ENCODE measurements at places on chromosomes 2 and 18.
A peak's percentile ranks its signal among the peaks of the same experiment; 100 is the strongest.

- no peak for DNase-seq
Observed at GRCh38 chr2:227414846-227415245, 27.1 kb upstream of the SCYGR1 start.

GRCh38 chr18:62721839-62722795 lies 6.8 kb downstream of the PHLPP1 start:
- DNase-seq, result peak; percentile 46

DNA sequence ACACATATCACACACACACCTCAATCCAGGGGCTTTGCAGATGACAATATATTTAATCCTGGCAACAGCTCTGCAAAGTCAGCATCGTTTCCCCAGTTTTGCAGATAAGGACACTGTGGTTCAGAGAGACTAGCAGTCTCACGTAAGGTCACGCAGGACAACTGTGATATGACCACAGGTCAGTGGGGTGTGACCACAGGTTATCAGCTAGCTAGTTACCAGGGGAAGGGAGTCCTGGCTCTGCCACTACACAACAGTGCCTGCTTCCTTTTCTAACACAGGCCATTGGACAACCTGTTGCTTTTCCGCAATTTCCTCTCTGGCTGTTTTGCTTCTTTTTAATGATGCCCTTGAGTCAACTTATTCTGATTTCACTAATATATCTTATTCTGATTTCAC lies 33.3 kb downstream of the RBMS1 start:
- no peak for DNase-seq

DNA sequence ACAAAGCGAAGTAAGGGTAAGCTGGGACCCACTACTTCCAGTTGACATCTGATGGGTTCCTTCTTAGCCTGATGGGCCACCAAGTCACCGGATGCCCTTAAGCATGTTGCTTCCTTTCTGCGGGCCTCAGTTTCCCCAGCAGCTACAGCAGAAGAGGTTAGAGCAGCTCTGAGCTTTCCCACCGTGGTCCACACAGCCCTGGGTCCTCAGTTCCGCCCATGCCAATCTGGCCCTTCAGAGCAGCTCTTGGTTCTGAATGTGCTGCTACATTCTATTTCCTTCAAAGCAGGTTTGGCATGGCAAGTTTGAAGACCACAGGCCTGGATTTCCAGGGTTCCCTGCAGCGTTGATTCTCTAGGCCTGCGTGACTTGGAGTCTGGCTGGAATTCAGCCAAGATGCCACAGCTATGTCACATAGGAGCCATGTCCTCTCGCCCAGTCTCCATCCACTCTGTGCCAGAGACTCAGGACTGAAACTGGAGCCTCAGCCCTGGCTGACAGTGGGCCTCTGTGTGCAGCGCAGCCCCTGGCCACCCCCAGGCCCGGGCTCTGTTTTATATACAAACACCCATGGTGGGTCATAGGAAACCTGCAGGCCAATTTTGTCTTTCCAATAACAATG lies 79.6 kb downstream of the TFCP2L1 start:
- no peak for DNase-seq

DNA sequence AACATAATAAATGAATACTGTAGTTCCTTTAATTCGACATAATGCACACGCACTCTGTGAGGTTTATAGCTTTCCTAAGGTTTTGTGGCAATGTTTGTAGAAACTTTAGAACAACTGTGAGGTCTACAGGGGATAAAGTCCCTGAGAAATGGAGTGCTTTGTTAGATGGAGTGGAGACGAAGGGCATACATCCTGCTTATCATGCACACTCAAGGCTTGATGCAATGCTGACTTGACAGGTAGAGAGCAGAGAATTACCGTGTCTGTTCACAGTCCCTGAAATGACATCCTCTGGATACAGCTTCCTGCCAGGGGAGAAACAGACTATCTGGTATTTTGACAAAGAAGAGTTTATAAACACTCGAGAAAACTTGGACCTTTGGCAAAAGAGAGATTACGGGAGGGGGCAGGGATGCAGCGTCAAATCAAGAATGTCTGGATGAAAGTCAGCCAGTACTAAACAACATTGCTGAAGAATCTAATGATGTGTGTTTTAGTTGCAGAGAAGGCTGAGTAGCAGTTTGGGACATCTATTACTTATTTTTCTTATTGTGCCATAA lies 766.9 kb upstream of the ZEB2 start:
- no peak for DNase-seq

DNA sequence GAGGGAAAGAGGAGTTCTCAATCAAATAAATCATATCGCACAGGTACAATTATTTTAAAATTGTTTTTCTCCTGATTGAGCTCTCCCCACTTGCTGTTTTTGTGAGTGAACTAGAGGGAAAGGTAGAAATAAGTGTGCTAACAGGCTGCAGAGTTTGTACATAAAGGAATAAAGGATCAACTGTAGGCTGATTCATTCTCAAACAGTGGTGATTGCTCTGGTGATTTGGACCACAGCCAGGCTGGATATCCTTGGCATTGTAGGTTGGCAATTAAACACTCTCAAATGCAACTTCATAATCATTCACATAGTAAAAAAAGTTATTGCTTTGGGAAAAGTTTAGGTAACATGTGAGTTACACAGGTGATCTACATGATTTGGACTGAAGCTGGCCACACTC lies 29.8 kb downstream of the LRP1B start:
- DNase-seq, result no peak

DNA sequence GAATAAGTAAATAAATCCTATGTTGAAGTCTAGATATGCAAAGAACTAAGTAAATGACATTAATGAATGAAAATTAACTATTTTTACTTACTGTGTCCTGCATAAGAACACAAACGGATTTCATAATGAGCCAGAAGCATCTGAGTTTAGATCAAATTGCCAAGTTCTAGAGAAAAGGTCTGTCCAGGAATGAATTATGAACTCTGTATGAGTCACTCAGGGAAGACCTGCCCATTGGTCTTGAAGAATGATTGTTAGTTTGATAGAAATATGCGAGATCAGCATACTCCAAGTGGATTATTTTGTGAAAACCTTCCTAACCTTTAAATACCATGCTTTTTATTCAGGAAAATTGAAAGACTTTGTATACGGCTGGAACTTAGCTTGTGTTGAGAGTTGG lies 189.5 kb downstream of the DOK6 start:
- DNase-seq, result no peak

- DNase-seq, result no peak
Observed at GRCh38 chr2:205738117-205738968, 56.0 kb downstream of the NRP2 start.

- no peak for DNase-seq
Observed at GRCh38 chr2:12547566-12548170, 169.1 kb upstream of the TRIB2 start.

DNA sequence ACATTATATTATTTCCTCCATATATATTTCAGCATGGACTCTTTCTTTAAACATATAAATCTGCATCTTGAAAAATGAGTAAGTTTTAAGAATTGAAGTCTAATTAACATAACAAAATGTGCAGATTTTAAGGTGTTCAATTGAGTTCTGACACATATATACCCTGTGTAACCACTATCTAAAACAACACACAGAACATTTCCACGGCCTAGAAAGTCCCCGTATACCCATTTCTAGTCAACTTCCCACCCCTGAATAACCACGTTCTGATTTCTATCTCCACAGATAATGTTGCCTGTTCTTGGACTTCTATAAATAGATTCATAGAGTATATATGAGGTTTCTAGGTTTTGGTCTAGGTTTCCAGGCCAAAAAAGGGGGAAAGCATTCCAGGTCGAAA lies 87.5 kb downstream of the AAK1 start:
- no peak for DNase-seq

GRCh38 chr2:199315299-199316179 lies 142.2 kb downstream of the SATB2 start:
- no peak for DNase-seq

- no peak for DNase-seq
Observed at GRCh38 chr2:178279142-178279541, 84.8 kb downstream of the OSBPL6 start.

- no peak for DNase-seq
Observed at GRCh38 chr2:11628675-11629074, 41.3 kb downstream of the NTSR2 start.

DNA sequence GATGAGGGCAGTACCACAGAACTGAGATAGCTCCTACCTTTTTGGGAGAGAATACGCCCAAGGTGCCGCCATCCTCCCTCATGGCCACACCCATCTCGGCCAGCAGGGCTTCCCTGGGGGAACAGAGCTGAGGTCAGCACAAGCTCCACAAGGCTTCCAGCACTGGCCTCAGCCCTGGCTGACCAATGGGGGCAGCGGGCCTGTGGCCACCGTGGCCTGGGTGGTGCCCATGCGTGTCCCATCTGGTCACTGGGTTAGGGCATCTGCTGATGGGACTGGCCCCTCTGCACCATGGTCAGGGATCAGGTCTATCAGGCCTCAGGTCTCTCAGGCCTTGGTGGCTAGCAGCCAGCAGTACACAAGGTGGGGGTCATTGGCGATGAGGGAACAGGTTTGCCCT lies 50.9 kb downstream of the KIF1A start:
- no peak for DNase-seq

GRCh38 chr2:163600801-163601200 lies 135.0 kb downstream of the FIGN start:
- no peak for DNase-seq

- no peak for DNase-seq
Observed at GRCh38 chr18:49970319-49970718, 157.0 kb upstream of the ACAA2 start.

DNA sequence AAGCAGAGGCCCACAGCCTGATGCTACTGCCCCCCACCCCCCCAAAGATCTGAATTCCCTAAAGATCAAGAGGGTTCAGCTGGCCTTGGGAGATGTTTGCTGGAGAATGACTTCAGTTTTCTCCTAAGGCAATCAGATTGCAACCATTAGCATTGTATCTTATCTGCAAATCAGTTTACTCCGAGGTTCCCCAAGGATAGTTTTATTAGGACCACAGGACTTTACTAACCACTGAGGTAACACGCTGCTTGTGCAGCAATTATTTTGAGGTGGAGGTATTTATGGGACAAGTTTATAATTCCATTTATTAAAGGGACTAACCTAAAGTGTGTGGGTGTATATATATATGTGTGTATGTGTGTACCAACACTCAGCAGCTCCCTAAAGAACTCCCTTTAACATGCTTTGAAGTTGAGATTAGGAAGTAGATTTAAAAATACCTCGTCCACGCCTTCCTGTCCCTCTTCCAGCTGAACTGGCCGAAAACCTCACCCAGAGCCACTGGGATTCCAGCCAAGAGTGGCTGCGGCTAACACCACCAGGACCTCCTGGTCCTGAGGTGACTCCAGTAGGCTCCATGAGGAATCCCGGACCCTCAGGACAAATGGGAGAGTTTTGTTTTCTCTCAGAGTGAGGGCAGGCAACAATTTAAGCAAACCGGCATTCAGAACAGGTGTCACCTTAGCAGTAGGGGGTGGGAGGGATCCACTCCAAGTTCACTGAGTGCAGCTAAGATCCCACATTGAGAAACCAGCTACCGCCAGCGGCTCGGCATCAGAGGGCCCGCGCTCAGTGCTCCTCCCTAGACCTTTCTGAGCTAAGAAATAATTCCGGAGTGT lies 3.0 kb upstream of the DLX1 start:
- no peak for DNase-seq

GRCh38 chr2:73503992-73504570 lies 118.4 kb downstream of the ALMS1 start:
- DNase-seq, result no peak

DNA sequence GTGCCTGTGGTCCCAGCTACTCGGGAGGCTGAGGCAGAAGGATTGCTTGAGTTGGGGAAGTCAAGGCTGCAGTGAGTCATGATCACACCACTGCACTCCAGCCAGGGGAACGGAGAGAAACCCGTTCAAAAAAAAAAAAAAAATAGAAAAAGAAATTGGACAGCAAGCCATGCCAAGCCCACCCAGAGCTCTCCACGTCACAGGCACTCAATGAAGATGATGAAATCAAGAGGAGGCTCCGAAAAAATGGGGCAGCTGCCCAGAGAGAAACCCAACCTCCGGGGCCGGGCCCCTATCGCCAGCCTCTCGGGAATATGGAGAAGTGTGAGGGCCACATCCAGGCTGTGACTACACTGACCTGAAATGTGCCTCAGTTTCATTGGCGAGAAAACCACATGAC lies 40.0 kb downstream of the BIN1 start:
- DNase-seq, result no peak

GRCh38 chr2:240384711-240385450 lies 50.6 kb upstream of the GPC1 start:
- no peak for DNase-seq

GRCh38 chr2:19600506-19600905 lies 242.1 kb upstream of the OSR1 start:
- no peak for DNase-seq

GRCh38 chr2:20430461-20431300 lies 16.2 kb upstream of the RHOB start:
- no peak for DNase-seq

DNA sequence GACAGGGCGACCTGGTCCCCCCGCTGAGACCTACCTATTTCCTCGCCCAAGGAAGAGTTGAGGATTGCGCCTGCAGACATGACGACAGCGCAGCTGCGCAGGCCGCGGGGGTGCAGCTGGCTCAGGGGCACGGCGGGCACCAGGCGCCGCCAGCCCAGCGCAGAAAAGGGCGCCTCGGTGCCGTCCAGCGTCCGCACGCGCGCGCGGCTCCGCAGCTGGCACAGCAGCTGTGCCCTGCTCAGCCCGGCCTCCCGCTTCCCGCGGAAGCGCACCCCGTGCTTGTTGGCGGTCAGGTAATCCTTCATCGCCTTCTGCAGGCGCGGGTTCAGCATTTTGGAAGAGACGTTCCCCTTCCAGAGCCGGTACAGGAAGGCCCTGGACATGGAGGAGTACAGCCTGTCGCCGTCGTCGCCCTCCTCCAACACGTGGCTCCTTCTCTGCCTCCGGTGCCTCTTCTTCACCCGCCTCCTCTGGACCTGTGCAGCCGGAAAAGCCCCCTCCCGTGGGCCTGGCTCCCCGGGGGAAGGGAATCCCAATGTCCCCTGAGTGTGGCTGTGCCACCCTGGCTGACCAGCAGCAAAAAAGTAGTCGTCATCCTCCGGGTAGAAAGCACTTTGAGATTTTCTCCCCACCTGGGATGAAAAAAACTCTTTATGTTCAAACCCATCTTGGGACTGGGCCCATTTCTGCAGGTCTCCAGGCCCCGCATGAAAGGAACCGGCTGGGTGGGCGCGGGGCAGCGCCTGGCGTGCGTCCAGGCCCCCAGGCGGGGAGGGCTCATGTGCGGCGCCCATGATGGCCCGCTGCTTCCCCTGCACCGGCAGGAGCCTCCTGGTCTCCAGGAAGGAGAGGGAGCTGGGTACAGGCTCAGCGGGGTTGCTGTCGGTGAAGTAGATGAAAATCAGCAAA lies 42.7 kb downstream of the ST6GAL2 start:
- DNase-seq, result no peak

GRCh38 chr2:120820263-120820952 lies 84.7 kb downstream of the GLI2 start:
- peak; percentile 47 for DNase-seq

GRCh38 chr18:11653521-11653920 lies 35.5 kb upstream of the GNAL start:
- DNase-seq, result no peak

GRCh38 chr2:150387586-150388288 lies 99.7 kb downstream of the RND3 start:
- no peak for DNase-seq

- DNase-seq, result no peak
Observed at GRCh38 chr2:85854897-85855296, 33.9 kb downstream of the ST3GAL5 start.

GRCh38 chr2:237045449-237045848 lies 40.2 kb upstream of the COPS8 start:
- DNase-seq, result no peak

Measured in DMS 273 treated with DMSO at 0.1 percent for 48 hours (cell line).